Activated naive CD4-positive, alpha-beta T cell treated with anti-CD3 and anti-CD28 coated beads, Interleukin-2, amount 50 U/mL, for 72 hours (primary cell): ENCODE measurements at places on chromosomes 5 and 9. TPM values are rescaled to one million over a fixed set of nuclear protein-coding genes. Genes with fewer than 3 reads are reported as not detected.

Gene SLC46A2
- not detected for total RNA-seq

Gene ACSL6
- 1.8 TPM for total RNA-seq

Gene EIF4E1B
- total RNA-seq: not detected

Gene JAKMIP2
- 0.60 TPM for total RNA-seq
